ENCODE measurements at places on chromosomes 13 and 19.

- no peak for DNase-seq
Observed at GRCh38 chr13:101527130-101527529, 74.7 kb downstream of the ITGBL1 start.

GRCh38 chr13:37065890-37066526, 6.5 kb upstream of the SUPT20H start:
- no peak for DNase-seq

DNA sequence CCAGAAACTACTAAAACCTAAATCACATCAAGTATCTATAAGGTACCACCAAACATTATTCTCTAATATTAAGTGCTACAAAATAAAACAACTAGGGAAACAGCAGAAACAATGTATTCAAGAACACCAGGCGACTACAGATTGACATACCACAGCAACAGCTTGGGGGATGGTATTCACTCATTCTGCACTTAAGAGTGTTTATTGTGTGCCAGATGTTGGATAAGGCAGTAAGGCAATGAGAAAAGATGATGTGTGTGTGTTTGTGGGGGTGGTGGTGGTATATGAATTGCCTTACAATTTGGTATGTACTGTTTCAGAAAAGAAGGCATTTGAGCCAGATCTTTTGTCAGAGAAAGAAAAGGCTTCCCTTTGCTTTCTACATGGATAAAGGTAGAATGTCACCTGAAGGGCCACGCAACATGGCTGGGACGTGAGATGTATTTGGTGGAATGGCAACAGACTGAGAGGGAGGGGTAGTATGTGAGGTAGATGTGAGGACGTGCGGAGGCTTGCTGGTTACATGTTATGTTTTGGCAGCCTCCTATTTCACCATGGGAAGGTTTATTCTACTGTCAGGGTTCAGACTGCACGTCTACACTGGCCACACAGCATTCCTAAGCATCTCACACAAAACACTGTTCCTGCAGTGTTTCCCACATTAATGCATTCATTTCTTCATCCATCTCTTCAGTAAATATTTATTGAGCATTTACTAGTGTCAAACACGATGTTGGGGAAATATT, 300.7 kb downstream of the KLF12 start:
- DNase-seq = no peak

GRCh38 chr13:93715866-93716265, 489.3 kb downstream of the GPC6 start:
- no peak for DNase-seq

- DNase-seq = no peak
Observed at GRCh38 chr19:29076161-29076560, 136.8 kb downstream of the UQCRFS1 start.

DNA sequence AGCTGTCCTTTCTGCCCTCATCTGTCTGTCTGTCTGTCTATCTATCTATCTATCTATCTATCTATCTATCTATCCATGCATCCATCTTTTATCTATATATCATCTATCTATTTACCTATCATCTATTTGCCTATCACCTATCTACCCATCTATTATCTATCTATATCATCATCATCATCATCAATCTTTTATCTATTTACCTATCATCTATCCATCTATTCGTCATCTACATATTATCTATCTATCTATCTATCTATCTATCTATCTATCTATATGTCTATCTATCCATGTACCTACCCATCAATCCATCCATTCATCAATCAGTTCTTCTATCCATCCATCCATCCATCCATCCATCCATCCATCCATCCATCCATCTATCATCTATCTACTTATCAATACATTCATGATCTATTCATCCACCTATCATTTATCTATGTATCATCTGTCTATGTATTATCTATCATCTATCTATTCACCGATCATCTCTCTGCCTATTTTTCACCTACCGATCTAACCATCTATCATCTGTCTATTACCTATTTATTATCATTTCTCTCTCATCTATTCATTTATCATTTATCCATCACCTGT, 49.2 kb upstream of the ADGRE1 start:
- DNase-seq = no peak

GRCh38 chr19:6481541-6482342, at the start of gene DENND1C:
Gene DENND1C, minus strand, starts transcription at chr19:6481787. Its CDS starts 92 bp downstream, at chr19:6481695.
- peak; percentile 78 for DNase-seq

DNA sequence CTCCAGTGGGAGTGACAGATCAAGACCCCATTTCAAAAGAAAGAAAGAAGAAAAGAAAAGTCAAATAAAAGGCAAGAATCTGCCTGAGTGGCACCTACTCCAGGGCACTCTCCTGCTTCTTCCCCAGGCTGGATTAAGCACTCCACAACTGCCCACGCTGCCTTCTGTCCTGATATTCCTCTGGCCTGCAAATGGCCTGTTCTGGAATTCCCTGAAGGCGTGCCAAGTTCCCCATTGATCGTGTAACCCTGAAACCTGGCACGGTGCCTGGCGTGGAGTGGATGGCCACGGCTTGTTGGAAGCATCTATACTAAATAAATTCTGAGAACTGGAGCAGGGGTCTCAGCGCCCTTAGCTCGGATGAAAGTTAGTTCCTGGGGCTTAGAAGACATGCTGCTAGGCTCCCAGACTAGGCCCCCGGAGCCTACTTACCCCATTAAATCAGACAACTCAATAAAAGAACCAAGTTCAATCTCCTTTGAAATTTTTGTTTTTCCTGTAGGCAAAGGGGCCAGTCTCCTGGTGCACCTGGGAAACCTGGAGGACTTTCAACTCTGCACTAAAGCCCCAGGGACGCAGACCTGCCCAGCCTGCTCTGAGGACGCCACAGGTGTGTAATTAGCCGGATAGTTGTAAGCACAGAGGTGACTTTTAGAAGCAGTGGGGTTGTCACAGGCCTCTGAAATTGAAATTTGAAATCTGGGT, 21.9 kb downstream of the ANKRD27 start:
- DNase-seq = no peak

- no peak for DNase-seq
Observed at GRCh38 chr19:577439-578392, 5.3 kb downstream of the BSG start.

- no peak for DNase-seq
Observed at GRCh38 chr13:30685987-30686386, 49.4 kb upstream of the ALOX5AP start.

- DNase-seq = no peak
Observed at GRCh38 chr13:50129706-50130122, 114.5 kb downstream of the KCNRG start.

GRCh38 chr13:68736961-68737360, 1370.7 kb upstream of the ATXN8OS start:
- DNase-seq = no peak

DNA sequence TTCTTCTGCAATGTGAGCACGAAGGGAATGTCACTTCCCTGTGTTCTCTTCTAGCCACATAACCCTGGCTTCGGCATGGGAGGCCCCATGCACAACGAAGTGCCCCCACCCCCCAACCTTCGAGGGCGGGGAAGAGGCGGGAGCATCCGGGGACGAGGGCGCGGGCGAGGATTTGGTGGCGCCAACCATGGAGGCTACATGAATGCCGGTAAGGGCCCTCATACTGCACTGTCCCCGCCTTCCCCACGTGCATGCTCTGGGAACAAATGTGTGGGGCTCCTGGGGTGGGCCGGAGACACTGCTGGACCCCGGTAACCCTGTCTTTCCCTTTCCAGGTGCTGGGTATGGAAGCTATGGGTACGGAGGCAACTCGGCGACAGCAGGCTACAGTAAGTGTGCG, 17.7 kb upstream of the QTRT1 start:
- no peak for DNase-seq

DNA sequence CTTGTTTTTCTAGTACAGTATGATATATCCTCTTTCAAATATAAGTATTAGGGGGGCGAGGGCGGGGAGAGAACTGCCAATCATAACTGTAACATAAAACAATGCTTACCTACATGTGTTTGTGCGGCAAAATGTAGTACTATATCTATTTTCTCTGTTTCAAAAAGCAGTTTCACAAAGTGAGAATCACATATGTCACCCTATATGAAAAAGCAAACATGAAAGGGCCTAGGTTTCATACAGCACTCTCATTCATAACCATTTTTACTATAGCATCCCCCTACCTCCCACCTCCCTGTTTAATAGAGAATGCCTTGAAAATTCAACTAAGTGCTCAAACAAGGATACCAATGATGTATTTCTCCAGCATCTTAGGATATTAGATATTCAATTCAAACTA, 5.2 kb downstream of the TGDS start:
- DNase-seq = no peak
